Stomach (tissue), 19 donors: ENCODE measurements at places on chromosomes 16 and 17. TPM values are rescaled to one million over a fixed set of nuclear protein-coding genes. Genes with fewer than 3 reads are reported as not detected.

Gene BEAN1
- not detected for total RNA-seq

Gene PDE6G
- total RNA-seq = not detected

Gene IFI35
- total RNA-seq = 145 TPM

- no peaks in the 10 kb centered on the region for H3K4me1 ChIP-seq
- H3K27ac ChIP-seq = peak overlapping the region; percentile 62
- H3K27me3 ChIP-seq = no peaks in the 10 kb centered on the region
- peak; percentile 0 for DNase-seq
- H3K36me3 ChIP-seq = no peaks in the 10 kb centered on the region
These were observed 8.7 kb downstream of the CD300LB start for GRCh38 chr17:74522381-74523105.

- H3K4me1 ChIP-seq = no peaks in the 10 kb centered on the region
- no peak overlapping the region for H3K4me3 ChIP-seq
- H3K27ac ChIP-seq = peak overlapping the region; percentile 8
- no peaks in the 10 kb centered on the region for H3K36me3 ChIP-seq
- DNase-seq = peak; percentile 41
These were observed 256.7 kb downstream of the CDH11 start for GRCh38 chr16:64865069-64865696.

DNA sequence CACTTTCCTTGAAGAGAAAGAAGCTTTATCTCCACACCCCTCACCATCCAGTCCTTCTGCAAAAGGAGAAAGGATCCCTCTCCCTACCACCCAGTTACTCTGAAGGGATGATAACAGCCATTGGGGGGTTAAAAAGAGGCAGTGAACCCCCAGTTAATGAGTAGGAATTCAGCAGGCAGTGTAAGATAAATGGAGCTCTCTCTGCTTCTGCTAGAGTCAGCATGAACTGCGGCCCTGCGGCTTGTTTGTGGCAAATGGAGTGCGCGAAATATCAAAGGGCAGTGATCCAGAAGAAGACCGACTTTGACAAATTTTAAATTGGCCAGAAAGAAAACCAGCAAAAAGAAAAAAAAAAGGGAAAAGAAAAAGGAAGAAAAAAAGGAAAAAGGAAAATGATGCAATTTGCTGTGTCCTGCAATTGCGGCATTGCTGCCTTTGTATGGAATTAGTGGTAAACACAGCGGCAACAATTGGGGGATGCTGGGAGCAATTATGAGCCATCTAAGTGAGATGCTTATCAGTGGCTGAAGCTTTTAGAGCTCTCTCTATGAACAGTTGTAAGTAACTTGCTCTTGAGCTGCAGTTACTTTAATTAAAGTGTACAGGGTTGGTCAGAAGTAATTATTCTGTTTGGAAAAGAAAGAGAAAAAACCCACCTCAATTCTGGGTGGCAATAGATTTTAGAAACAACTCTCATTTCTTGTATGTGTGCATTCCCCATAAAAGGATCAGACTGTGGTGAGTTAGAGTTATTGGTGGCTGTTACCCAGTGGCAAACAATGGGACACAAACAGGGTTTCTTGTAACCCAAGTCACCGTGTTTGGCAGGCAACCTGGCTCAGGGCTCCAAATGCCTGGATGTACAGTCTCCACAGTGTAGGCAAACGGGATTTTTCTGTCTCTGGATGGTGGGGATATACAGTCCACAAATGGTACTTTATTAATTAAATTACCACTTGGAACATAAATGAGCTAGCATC, 161.3 kb downstream of the AATF start:
- H3K4me3 ChIP-seq = no peak overlapping the region
- no peaks in the 10 kb centered on the region for H3K27me3 ChIP-seq
- peaks cover 43% of the 10 kb centered on the region for H3K36me3 ChIP-seq

- H3K27ac ChIP-seq = peak overlapping the region; percentile 77
- peak overlapping the region; percentile 77 for H3K4me3 ChIP-seq
- peak; percentile 61 for DNase-seq
- H3K4me1 ChIP-seq = peaks cover 22% of the 10 kb centered on the region
- peaks cover 7% of the 10 kb centered on the region for H3K36me3 ChIP-seq
These were observed 486 bp downstream of the PIGS start for GRCh38 chr17:28570716-28571360.

GRCh38 chr16:68490829-68491575, 42.7 kb upstream of the SMPD3 start:
- H3K4me1 ChIP-seq = peaks cover 37% of the 10 kb centered on the region
- H3K27me3 ChIP-seq = no peaks in the 10 kb centered on the region
- no peaks in the 10 kb centered on the region for H3K36me3 ChIP-seq
- H3K27ac ChIP-seq = peak overlapping the region; percentile 88
- peak; percentile 83 for DNase-seq

GRCh38 chr17:46984341-46984740, 5.3 kb upstream of the RPRML start:
- no peaks in the 10 kb centered on the region for H3K36me3 ChIP-seq
- no peaks in the 10 kb centered on the region for H3K27me3 ChIP-seq
- no peak for DNase-seq
- no peak overlapping the region for H3K27ac ChIP-seq
- peaks cover 14% of the 10 kb centered on the region for H3K4me1 ChIP-seq
- H3K4me3 ChIP-seq = no peak overlapping the region

DNA sequence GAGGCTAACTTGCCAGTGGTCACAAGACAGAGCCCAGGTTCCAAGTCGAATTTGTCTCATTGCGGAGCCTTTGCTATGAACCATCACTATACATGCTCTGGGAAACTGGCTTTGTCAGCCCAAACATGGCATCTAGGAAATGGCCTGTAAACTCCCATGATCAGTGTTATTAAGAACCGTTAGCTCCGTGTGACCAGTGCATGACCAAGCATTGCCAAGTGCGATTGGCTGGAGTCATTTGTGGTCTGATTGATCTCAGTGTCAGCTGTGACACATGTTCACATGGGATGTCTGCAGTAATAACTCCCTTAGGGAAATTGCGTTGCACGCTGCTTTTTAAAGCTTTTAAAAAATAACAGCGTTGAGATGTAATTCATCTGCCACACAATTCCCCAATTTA, 18.6 kb upstream of the CDH3 start:
- DNase-seq = no peak
- no peaks in the 10 kb centered on the region for H3K36me3 ChIP-seq
- H3K27me3 ChIP-seq = no peaks in the 10 kb centered on the region
- no peaks in the 10 kb centered on the region for H3K4me1 ChIP-seq
- H3K4me3 ChIP-seq = no peak overlapping the region
- no peak overlapping the region for H3K27ac ChIP-seq

DNA sequence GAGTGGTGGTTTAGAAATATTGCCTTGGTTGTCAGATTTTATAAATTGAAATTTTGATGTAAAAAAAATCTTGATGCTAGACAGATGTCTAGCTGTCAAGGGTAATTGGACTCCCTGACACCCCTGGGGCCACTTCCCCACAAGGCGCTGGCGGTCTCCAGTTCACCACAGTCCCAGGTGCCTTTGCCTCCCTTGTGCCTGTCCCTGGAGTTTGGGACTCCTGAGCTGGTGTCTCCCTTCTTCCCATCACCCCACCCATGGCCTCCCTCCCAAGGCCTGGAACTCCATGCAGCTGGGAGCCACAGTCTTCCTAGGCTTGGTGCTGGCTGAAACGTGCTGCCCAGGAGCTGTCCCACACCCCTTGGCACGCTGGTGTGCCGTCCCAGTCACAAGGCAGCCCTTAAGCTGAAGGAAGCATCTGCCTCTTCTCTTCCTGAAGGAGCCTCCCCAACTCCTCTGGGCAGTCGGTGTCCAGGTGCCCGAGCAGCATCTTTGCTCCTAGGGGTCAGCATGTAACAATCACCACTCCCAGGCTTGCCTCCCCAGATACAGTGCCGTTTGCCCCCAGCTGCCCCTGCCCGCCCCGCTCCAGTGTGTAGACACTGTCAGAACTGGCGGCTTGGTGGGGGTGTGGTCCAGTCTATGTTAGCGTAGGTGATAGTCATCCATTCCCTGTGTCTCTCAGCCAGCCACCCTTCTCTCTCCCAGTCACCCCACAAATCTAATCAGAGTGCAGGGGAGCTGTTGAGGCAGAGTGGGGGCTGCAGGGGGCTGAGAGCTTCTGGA, 26.2 kb downstream of the POLR3E start:
- no peaks in the 10 kb centered on the region for H3K27me3 ChIP-seq
- DNase-seq = no peak
- H3K36me3 ChIP-seq = peaks cover 99% of the 10 kb centered on the region
- no peak overlapping the region for H3K4me3 ChIP-seq
- no peaks in the 10 kb centered on the region for H3K4me1 ChIP-seq
- no peak overlapping the region for H3K27ac ChIP-seq

DNA sequence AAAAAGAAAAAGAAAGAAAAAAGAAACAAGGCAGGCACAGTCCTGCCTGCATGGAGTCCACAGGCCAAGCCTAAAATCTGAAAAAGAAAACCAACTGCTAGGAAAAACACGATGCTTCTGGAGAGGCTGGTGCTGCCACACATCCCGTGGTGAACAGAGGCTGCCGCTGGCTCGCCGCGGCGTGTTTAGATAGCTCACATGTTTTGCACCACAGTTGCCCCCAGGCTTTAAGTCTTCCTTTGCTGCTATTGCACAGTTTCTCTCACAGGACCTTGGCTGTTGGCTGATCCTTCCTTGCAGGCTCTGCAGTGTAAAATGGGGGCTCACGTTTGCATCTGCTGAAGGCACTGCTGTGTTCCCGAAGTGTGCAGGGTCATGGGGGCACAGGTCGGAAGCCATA, 8.6 kb downstream of the SLC6A4 start:
- H3K4me1 ChIP-seq = no peaks in the 10 kb centered on the region
- H3K27me3 ChIP-seq = no peaks in the 10 kb centered on the region
- H3K27ac ChIP-seq = no peak overlapping the region
- no peak for DNase-seq

DNA sequence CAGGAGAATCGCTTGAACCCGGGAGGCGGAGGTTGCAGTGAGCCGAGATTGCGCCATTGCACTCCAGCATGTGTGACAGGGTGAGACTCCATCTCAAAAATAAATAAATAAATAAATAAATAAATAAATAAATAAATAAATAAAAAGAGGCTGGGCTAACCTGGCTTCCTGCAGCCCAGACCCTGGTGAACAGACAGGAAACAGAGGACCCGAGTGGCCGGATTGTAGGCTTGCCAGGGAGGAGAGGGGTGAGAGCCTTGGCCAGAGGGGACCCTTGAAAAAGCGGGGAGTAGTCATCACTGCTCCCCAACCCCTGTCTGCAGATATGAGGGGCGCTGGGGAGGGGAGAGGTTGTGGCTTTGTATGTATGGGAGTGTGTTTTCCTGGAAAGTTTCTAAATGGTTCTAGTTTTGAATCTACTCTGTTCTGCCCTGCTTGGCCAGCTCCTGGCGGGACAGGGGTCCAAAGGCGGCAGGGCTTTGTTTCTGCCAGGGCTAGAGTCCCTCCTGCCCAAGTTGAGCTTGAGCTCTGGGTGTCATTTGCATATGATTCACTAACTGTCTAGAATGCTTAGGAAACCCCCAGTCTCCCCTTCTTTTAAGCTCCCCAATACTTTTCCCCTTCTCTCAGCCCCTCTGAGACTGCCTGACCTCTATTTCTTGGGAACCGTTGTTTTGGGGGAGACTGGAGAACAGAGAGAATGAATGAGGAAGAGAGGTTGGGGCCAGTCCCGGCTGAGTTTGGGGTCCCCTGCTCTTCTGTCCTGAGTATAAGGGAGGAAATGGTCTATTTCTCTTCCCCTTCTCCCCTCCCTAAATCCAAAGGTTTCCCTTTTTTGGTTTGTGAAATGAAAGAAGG, 16.4 kb downstream of the RARA start:
- H3K27ac ChIP-seq = peak overlapping the region; percentile 93
- H3K36me3 ChIP-seq = no peaks in the 10 kb centered on the region
- no peaks in the 10 kb centered on the region for H3K27me3 ChIP-seq
- no peak for DNase-seq
- H3K4me1 ChIP-seq = peaks cover 100% of the 10 kb centered on the region

DNA sequence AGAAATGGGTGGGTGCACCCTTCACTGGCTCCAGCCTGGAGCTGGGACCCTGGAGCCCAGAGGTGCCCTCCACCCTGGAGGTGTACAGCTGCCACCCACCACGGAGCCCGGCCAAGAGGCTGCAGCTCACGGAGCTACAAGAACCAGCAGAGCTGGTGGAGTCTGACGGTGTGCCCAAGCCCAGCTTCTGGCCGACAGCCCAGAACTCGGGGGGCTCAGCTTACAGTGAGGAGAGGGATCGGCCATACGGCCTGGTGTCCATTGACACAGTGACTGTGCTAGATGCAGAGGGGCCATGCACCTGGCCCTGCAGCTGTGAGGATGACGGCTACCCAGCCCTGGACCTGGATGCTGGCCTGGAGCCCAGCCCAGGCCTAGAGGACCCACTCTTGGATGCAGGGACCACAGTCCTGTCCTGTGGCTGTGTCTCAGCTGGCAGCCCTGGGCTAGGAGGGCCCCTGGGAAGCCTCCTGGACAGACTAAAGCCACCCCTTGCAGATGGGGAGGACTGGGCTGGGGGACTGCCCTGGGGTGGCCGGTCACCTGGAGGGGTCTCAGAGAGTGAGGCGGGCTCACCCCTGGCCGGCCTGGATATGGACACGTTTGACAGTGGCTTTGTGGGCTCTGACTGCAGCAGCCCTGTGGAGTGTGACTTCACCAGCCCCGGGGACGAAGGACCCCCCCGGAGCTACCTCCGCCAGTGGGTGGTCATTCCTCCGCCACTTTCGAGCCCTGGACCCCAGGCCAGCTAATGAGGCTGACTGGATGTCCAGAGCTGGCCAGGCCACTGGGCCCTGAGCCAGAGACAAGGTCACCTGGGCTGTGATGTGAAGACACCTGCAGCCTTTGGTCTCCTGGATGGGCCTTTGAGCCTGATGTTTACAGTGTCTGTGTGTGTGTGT, 46.8 kb downstream of the IL21R start:
- H3K36me3 ChIP-seq = peaks cover 12% of the 10 kb centered on the region
- peaks cover 19% of the 10 kb centered on the region for H3K27me3 ChIP-seq
- H3K4me3 ChIP-seq = no peak overlapping the region
- H3K4me1 ChIP-seq = peaks cover 8% of the 10 kb centered on the region
- H3K27ac ChIP-seq = no peak overlapping the region
- DNase-seq = no peak

DNA sequence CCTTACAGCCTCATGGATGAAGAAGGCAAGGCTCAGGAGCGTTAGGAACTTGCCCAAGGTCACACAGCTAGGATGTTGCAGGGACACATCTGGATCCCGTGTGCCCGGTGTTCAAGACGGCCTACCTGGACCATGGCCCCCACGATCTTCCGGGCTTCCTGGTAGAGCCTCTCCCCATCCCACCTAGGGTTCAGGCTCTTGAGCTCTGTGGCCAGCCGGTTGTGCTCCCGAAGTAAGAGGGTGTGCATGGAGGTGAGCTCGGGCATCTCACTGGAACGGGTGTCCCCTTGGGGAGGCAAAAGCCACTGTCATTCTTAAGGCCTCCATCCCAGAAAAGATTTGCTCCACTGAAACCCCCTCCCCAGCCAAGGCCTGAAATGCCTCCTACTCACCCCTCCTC, 5.3 kb downstream of the MPO start:
- H3K27ac ChIP-seq = no peak overlapping the region
- H3K27me3 ChIP-seq = peaks cover 7% of the 10 kb centered on the region
- DNase-seq = no peak
- H3K4me1 ChIP-seq = peaks cover 15% of the 10 kb centered on the region

DNA sequence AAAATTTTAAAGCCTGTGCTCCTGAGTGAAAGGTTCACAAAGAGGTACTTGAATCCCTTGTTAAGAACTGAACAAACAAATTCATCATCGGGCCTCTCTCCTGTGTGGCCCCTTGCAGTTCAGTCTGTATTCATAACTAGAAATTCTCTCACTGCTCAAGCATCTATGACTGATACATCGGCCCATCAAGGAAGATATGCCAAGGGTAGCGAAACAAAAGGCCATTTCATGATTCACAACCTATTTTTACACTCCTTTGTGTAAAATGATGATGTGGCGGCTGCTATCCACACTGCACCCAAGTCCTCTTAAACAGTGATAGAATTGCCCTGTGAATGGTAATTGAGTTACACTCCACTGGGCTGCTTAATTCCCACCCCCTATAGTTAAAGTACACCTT, 204.6 kb downstream of the STX8 start:
- no peak overlapping the region for H3K27ac ChIP-seq
- H3K36me3 ChIP-seq = peaks cover under 1% of the 10 kb centered on the region
- H3K27me3 ChIP-seq = no peaks in the 10 kb centered on the region
- no peaks in the 10 kb centered on the region for H3K4me1 ChIP-seq
- no peak for DNase-seq
- H3K4me3 ChIP-seq = no peak overlapping the region
